ENCODE measurements at places on chromosomes 3 and 15.

- DNase-seq = no peak
These were observed 73.4 kb downstream of the SLCO3A1 start for GRCh38 chr15:91926908-91927270.

DNA sequence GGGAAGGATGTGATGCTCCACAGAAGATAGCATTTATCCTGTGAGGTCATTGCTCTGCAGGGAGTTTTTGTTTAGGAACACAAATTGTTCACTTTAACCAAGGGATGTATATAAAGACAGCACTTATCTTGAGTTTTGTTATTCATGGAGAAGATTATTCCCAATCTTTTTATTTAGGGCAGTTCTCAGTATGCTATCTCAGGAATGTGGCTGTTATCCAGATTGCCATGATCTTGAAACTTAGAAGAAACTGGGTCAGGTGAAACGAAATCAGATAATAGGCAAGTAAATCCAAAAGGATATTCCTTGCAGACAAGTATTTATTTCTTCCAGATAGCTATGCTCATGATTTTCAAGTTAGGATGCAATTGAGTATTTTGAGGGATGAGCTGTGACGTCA, 19.3 kb upstream of the TMEM42 start:
- no peak for DNase-seq

- DNase-seq = no peak
These were observed 8.8 kb downstream of the LRIG1 start for GRCh38 chr3:66492071-66492470.

GRCh38 chr3:160577093-160577492, 11.7 kb upstream of the KPNA4 start:
- no peak for DNase-seq

DNA sequence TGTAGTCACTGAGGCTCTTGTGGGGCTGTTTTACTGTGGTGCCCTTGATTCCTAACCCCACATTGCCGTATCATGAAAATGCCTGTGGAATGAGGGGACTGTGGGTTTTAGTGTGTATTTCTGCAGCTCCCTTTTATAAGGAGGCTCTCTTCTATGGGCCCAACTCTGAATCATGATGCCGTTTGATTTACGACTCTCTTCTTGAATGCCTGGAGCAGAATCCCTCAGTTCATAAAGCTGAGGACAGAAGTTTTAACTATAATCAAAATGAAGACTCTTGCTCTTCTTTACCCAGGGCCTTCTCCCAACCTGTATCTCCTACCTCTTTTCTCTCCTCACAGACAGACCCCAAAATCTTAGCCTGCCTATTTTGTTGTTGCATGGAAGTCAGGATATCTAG, 109.5 kb downstream of the RARB start:
- no peak for DNase-seq

- no peak for DNase-seq
These were observed 77.1 kb downstream of the IQCH start for GRCh38 chr15:67331676-67332075.

DNA sequence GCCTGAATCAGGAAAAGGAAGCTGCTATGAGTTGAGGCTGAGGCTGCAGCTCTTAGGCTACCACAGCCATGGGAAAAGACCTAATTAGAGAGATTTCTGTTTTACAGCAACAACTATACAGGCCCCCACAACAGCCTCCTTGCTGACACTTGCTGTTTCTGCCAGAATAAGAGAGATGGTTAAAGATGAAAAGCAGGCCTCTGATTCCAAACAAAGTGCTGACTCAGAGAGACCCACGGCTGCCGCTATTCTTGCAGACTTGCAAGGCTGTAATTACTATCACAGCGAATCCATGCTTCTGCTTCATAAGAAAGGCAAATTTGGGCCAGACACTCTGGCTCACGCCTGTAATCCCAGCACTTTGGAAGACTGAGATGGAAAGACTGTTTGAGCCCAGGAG, 41.8 kb downstream of the MCF2L2 start:
- no peak for DNase-seq

DNA sequence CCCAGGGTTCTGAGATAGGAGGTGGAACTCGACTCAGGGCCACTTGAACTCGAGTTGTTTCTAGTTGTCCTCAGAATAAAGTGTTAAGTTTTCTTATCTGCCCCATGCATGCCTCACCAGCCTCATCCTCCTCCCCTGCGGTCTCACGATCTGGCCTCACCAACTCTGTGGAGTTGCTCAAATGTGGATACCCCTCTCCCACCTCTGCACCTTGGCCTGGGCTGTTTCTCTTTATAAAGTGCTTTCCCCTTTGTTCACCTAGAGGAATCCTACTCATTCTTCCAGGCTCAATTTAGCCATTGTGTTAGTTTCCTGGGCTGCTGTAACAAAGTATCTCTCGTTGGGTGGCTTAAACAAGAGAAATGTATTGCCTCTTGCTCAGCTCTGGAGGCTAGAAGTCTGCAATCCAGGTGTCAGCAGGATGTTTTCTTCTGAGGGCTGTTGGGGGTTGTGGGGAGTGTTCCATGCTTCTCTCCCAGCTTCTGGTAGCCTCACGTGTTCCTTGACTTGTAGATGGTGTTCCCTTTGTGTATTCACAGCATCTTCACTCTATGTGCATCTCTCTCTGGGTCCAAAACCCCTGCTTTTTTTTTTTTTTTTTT, 100.7 kb downstream of the MEX3B start:
- no peak for DNase-seq

GRCh38 chr15:70440416-70441138, 322.8 kb downstream of the UACA start:
- DNase-seq = no peak

DNA sequence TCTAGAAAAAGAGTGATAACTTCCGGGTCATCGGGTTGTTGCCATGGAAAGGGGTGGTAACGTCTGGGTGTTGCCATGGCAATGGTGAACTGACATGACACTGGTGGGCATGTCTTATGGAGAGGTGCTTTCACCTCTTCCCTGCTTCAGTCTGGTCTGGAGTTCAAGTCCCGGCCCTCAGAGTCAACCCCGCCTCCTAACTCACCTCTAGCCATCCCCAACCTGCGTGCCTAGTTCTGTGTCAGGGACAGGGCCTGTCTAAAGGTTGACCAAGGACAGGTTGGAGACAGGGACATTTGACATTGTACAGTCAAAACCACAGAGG, 96.0 kb downstream of the LSM3 start:
- DNase-seq = no peak

GRCh38 chr15:81275711-81276392, 48.1 kb downstream of the STARD5 start:
- DNase-seq = no peak

GRCh38 chr3:172711454-172711795, 558 bp upstream of the NCEH1 start:
- DNase-seq = no peak

DNA sequence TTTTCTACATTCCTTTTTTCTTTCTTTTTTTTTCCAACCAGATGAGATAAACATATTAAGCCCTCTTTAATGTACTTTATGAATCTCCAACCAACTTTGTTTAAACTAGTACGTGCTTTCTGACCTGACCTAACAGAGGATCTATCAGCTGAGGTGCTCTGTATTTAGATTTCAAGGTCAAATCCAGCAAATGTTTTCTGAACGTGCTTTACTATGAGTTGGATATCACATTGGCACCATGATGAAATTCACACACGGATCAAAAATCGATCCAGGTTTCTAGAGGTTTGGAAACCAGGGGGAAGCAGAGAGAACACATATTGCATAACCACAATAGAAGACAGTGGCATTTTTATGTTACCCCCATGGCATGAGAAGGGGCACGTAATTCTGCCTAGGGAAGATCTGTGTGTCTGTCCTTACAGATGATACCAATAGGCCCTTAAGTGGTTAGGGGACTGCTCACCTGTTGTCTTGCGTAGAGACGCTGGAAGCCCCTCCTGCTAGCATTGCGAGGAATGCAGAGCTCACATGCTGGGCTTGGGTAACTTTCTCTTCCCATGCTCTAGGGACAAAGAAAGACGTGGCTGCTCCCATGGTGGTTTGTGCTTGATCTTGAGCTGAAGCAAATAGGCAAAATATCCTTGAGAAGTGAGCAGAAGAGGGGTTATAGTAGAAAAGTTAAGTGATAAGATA, 59.3 kb upstream of the ABHD10 start:
- no peak for DNase-seq

Data from CD4-positive, alpha-beta T cell treated with Interleukin-17A for 1 hour (primary cell).